ENCODE measurements at places on chromosomes 5 and 9. TPM values are rescaled to one million over a fixed set of nuclear protein-coding genes. Genes with fewer than 3 reads are reported as not detected.

CD274 gene
- 15.9 TPM for total RNA-seq

RNF180 gene
- total RNA-seq: 14.5 TPM

LCNL1 gene
- total RNA-seq: 6.6 TPM

GRAMD2B gene
- total RNA-seq: 36.7 TPM

GRCh38 chr5:109315245-109315644, 94.5 kb downstream of the PJA2 start:
- no peaks in the 10 kb centered on the region for H3K27me3 ChIP-seq
- no peak overlapping the region for H3K4me3 ChIP-seq
- no peaks in the 10 kb centered on the region for H3K4me1 ChIP-seq
- DNase-seq: no peak
- H3K27ac ChIP-seq: no peak overlapping the region
- no peaks in the 10 kb centered on the region for H3K36me3 ChIP-seq

- no peak for DNase-seq
- H3K4me3 ChIP-seq: no peak overlapping the region
- no peaks in the 10 kb centered on the region for H3K27me3 ChIP-seq
- H3K27ac ChIP-seq: no peak overlapping the region
Measured at GRCh38 chr9:82939451-82939850, 123.5 kb downstream of the RASEF start.

DNA sequence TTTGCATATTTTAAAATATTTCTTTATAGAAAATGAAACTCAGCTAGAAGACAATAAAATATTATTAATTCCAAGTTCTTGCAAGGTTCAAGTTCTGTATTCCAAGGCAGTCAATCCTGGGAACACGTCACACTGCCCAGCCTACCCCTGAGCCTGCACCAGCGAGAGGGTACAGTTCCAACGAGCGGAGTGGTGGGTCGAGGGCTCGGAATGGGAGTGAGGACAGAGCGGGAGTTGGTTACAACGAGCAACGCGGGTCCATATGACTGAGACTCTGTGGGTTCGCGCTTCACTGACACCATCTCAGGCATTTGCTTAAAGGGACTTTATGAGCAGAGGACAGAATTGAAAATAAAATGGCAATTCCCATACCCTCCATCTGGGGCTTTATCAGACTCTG, 40.0 kb upstream of the SPTLC1 start:
- DNase-seq: no peak
- H3K36me3 ChIP-seq: no peaks in the 10 kb centered on the region
- H3K4me1 ChIP-seq: no peaks in the 10 kb centered on the region
- no peaks in the 10 kb centered on the region for H3K27me3 ChIP-seq

GRCh38 chr9:15104826-15105420, 194.7 kb upstream of the FREM1 start:
- no peaks in the 10 kb centered on the region for H3K36me3 ChIP-seq
- H3K4me1 ChIP-seq: no peaks in the 10 kb centered on the region
- no peaks in the 10 kb centered on the region for H3K27me3 ChIP-seq
- H3K27ac ChIP-seq: no peak overlapping the region
- H3K4me3 ChIP-seq: no peak overlapping the region
- DNase-seq: no peak

- peak overlapping the region; percentile 48 for H3K27ac ChIP-seq
- peaks cover 16% of the 10 kb centered on the region for H3K4me1 ChIP-seq
- H3K27me3 ChIP-seq: no peaks in the 10 kb centered on the region
- H3K36me3 ChIP-seq: no peaks in the 10 kb centered on the region
- DNase-seq: no peak
- H3K4me3 ChIP-seq: no peak overlapping the region
Measured at GRCh38 chr5:158414333-158414762, 555.4 kb upstream of the CLINT1 start.

DNA sequence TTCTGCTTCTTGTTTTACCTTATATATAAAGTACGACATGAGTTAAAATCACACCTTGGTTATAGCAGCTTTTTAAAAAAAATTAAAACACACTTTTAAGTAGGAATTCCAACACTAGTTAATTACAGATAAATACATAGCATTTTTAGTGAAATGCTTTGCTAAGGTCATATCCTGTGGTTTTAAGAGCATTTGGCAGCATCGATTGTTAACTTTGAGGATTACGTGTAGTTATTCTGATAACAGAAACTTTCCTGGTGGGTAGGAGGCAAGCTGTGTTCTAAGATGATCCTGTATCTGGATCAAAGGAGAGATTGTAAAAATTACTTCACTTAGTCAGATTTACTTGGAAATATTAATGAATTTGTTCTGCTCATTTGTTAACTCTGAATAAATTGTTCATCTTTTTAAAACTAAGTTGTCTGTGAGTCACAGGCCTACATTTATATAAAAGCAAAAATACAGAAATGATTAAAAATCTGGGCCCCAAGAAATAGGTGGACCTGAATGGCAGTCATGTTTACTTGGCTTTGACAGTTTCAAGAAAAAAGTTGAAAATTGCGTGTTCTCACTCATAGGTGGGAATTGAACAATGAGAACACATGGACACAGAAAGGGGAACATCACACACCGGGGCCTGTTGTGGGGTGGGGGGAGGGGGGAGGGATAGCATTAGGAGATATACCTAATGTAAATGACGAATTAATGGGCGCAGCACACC, 58.3 kb downstream of the TRIO start:
- H3K27ac ChIP-seq: no peak overlapping the region
- peaks cover 56% of the 10 kb centered on the region for H3K4me1 ChIP-seq
- H3K36me3 ChIP-seq: no peaks in the 10 kb centered on the region
- no peak overlapping the region for H3K4me3 ChIP-seq
- H3K27me3 ChIP-seq: no peaks in the 10 kb centered on the region

- no peaks in the 10 kb centered on the region for H3K36me3 ChIP-seq
- peaks cover 13% of the 10 kb centered on the region for H3K4me1 ChIP-seq
- DNase-seq: no peak
- no peak overlapping the region for H3K4me3 ChIP-seq
- H3K27ac ChIP-seq: no peak overlapping the region
Measured at GRCh38 chr5:95029569-95030366, 255.1 kb downstream of the MCTP1 start.

GRCh38 chr5:179800071-179800695, 6.4 kb downstream of the LTC4S start:
- peaks cover 31% of the 10 kb centered on the region for H3K4me1 ChIP-seq
- H3K4me3 ChIP-seq: no peak overlapping the region
- H3K27me3 ChIP-seq: no peaks in the 10 kb centered on the region
- no peak for DNase-seq
- no peak overlapping the region for H3K27ac ChIP-seq

DNA sequence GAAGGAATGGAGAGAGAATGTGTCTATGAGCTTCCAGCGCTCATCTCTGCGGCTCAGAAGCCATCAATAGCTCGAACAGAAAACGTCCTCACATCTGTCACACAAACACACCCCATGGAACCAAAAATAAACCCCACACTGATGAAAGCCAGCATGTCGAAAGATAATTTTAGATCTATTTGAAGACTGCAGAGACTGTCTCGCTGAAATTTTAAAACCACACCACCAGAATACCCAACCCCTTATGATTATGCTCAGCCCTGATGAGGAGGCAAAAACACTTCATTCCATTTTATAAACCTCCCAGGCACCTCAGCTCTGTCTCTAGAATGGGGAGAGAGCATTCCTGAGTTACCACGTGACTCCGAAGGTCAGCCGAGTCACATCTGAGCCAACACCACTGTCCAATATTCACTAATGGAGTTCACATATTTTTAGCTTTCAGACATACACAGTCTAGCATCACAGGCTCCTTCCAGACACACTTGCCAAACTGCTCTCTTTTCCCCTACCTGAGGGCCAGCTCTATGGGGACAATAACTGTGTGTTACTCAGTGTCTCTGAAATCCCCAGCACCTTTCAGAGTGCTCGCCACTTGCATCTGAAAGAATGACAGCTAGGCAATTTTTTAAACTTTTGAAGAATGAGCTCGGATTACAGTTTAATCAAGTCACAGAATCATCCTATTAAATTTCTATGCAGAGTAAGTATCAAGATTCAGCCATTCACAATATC, 63.2 kb downstream of the SERINC5 start:
- H3K36me3 ChIP-seq: no peaks in the 10 kb centered on the region
- no peak for DNase-seq
- no peaks in the 10 kb centered on the region for H3K27me3 ChIP-seq
- H3K4me1 ChIP-seq: peaks cover 71% of the 10 kb centered on the region
- H3K27ac ChIP-seq: peak overlapping the region; percentile 87

GRCh38 chr5:119792161-119792799, 162.9 kb downstream of the FAM170A start:
- H3K27me3 ChIP-seq: no peaks in the 10 kb centered on the region
- no peaks in the 10 kb centered on the region for H3K4me1 ChIP-seq
- H3K4me3 ChIP-seq: no peak overlapping the region
- no peak overlapping the region for H3K27ac ChIP-seq
- no peaks in the 10 kb centered on the region for H3K36me3 ChIP-seq

GRCh38 chr9:77712533-77713130, 64.5 kb upstream of the GNA14 start:
- no peaks in the 10 kb centered on the region for H3K36me3 ChIP-seq
- H3K27ac ChIP-seq: no peak overlapping the region
- no peak overlapping the region for H3K4me3 ChIP-seq
- no peaks in the 10 kb centered on the region for H3K27me3 ChIP-seq
- no peak for DNase-seq
- no peaks in the 10 kb centered on the region for H3K4me1 ChIP-seq

GRCh38 chr9:18020121-18020745, 441.4 kb downstream of the SH3GL2 start:
- H3K4me1 ChIP-seq: no peaks in the 10 kb centered on the region
- no peaks in the 10 kb centered on the region for H3K36me3 ChIP-seq
- H3K27ac ChIP-seq: no peak overlapping the region
- H3K4me3 ChIP-seq: no peak overlapping the region

- no peaks in the 10 kb centered on the region for H3K4me1 ChIP-seq
- no peaks in the 10 kb centered on the region for H3K36me3 ChIP-seq
- no peak overlapping the region for H3K27ac ChIP-seq
- no peak for DNase-seq
- no peak overlapping the region for H3K4me3 ChIP-seq
Measured at GRCh38 chr9:78112406-78112805, 80.8 kb upstream of the GNAQ start.

DNA sequence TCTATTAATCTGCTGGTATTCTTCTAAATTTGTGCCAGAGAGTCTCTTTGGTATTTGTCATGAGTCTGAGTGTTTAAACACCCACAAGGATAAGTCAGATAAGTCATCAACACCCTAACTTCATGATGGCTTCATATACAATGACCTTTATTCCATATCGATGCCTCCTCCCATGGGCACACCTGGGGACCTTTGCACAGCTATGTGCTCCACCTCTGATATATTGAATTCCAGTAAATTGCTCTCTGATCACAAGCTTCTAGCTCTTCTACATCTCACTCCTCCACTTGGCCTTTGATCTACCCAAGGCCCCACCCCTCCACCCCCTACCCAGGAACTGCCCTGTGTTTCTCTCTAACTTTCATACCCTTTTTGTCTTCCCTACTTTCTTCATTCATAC, 102.7 kb upstream of the MIER3 start:
- no peaks in the 10 kb centered on the region for H3K36me3 ChIP-seq
- no peaks in the 10 kb centered on the region for H3K4me1 ChIP-seq
- no peak overlapping the region for H3K27ac ChIP-seq
- DNase-seq: no peak
